Kidney (tissue), 22 donors: ENCODE measurements at places on chromosomes 3 and 15. TPM values are rescaled to one million over a fixed set of nuclear protein-coding genes. Genes with fewer than 3 reads are reported as not detected.

GRCh38 chr3:73010158-73010557 lies 13.5 kb downstream of the PPP4R2 start:
- no peak for DNase-seq

- no peak for DNase-seq
These were observed 94.9 kb upstream of the NSMCE3 start for GRCh38 chr15:29364426-29365078.

MOBP gene
- total RNA-seq: 0.16 TPM

GRCh38 chr3:38646630-38647029 lies 2.9 kb downstream of the SCN5A start:
- no peak for DNase-seq

DNA sequence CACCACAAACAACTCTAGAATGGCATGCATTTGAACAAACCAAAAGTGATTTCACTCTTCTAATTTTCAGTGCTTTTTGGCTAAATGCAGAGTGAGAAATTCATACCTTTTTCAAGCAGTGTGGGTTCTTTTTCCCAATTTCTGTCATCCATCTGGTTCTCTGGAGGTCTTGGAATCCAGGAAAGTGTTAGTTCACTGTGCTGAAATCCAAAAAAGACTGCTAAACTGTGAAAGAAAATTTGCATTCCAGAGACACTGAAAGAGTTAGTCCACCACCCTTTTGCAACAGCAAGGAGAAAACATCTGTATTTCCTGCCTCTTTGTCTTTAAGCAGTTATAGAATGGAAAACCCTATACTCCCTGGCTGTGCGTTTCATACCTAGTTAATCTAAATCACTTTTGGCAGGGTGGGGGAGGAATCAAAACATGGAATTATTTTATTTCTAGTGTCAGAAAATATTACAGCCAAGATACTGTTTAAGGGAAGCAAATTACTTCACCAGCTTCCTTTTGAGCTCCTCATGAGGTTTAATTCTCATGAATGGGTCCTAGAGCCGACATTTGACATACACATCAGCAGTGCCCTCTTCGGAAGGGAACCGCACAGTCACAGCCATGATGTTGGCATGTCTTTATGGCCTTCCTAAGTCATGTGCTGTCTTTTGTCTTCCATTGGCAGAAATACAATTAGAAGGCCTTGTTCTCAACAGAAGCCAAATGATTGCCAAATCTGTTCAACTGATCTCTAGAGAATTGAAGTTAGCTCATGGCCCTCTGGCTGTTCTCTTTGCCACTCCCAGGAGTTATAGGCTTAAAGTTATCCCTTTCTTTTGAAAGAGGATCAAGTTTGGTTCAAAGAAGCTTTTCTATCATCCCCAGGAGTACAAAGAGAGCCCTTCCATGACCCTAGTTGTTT lies 317.7 kb upstream of the TPRG1 start:
- DNase-seq: no peak

DNA sequence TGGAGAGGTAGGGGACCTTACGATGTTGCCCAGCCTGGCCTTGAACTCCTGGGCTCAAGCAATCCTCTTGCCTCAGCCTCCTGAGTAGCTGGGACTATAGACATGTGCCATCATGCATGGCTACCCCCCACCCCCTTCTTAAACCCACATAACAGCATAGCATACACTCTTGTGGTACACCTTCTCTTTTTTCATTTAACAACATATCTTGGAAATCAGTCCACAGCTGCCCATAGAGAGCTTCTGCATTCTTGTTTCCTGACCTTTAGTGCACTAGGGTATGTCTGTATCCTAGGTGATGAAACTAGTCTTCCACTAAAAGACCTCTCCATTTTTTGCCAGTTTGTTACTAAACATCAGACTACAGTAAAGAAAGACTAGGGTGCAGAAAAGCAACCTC lies 33.0 kb downstream of the SLC28A1 start:
- no peak for DNase-seq

A4GNT gene
- total RNA-seq: not detected

DNA sequence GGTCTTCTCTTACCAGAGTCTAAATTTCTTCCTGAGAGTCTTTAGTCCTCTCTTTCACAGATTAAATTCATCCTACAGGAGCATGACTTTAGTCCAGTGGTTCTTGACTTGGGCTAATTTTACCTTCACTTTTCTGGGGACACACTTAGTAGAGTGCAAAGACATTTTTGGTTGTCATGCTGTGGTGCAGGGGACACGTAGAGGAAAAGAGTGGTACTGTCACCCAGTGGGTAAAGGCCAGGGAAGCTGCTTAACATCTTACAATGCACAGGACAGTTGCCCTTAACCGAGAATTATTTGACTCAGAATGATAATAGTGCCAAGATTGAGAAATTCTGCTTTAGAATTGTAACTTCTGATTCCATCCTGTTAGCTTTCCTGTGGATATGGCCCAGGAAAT lies 772.5 kb upstream of the GRM7 start:
- no peak for DNase-seq

DNA sequence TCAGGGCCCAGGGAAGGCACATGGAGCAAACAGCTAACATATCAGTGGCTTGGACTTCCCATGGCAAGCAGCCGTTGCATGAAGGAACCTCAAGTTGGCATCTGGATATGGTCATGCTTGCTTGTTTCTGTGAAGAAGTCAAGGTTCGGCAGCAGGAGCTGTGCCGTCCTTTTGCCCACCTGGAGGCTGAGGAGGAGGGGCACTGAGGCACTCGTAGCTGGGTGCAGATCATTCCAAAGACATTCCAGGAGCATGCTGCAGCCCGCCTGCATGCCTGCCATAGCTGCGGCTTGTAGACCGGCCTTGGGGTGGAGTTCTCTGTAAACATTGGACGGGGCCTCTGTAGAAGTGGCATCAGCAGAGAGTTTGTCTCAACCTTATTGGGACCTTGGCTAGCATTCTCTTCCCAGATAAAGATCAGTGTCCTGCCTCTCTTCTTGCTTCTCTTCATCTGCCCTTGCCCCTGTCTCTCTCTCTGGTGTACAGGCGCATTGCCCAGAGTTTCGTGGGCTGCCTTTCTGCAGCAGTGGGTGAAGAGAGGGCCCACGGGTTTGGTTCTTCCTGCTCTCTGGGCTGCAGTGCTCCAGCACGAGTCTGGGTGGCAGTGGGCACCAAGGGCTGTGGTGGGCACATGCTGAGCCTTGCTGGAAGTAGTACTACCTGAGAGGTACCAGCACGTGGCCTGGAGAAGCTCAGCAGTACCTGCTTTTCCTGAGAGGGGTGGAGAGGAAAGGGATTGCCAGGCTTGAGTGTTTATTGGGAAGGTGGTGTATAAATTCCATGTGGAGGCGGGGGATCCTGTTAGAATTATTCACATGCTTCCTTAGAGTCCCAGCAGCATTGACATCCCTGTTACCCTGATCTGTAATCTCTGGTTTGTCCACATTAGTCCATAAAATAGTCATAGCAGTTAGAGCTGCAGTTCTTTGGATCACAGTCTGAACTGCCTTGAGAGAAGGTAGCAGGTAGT lies 49.4 kb downstream of the CHCHD6 start:
- DNase-seq: no peak

PEX5L gene
- not detected for total RNA-seq

- no peak for DNase-seq
These were observed 46.2 kb downstream of the LIPC start for GRCh38 chr15:58478035-58478434.

DNA sequence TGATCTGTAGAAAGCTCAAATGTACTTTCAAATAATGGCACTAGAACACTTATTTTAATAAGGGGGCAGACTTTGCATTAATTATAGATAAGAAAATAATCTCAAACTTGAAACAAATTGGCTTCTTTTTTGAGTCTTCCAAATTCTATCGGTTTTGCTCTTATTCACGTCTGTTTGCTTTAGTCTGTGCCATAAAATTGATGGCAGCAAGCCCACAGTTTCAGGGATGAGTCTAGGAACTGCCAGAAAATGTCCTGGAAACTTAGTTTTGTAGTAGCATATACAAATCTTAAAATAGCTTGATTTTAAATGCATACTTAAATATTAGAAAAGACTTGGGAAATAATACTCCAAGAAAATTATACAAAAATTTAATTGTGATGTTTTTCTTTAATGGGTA lies 39.7 kb downstream of the BCHE start:
- DNase-seq: no peak

- no peak for DNase-seq
These were observed 447.8 kb upstream of the BCHE start for GRCh38 chr3:166285001-166285400.

DNA sequence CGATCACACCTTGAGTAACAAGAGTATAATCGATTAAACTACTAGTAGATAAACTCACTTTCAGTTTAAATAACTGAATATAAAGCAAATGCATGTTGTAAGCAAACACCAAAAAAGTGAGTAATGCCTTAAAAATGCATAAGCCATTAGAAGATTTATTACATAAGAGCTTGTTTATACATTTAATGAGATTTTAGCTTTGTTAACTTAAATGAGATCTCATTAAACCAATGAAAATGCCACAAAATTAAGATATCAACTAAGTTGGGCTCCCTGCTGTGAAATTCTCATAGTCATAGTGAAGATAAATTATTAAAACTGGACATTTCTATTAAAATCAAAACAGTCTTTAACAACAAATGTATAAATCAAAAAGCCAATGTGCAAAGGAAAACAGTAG lies 701.2 kb downstream of the NLGN1 start:
- no peak for DNase-seq

DNA sequence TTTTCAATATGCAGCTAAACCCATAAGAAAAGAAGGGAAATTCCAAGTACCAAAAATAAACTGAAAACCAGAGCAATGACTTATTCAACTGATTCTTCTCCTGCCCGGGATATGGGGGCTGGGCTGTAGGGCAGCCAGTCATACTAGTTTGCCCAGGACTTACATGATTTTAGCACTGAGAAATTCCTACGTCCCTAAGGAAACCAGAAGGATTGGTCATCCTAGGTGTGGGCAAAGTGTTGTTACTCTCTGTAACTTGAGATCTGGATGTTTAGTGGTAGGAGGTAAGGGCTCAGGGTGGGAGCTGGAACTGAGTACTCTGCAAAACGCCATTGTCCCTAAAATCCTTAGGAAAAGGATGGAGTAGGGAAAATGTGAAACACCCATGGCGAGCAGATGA lies 1.2 kb upstream of the DAZL start:
- DNase-seq: no peak

GRCh38 chr3:55500555-55501330 lies 13.6 kb upstream of the WNT5A start:
- no peak for DNase-seq

C3orf85 gene
- not detected for total RNA-seq

C3orf20 gene
- 0.16 TPM for total RNA-seq

- DNase-seq: no peak
These were observed 34.9 kb upstream of the SLC25A36 start for GRCh38 chr3:140906785-140907184.

DNA sequence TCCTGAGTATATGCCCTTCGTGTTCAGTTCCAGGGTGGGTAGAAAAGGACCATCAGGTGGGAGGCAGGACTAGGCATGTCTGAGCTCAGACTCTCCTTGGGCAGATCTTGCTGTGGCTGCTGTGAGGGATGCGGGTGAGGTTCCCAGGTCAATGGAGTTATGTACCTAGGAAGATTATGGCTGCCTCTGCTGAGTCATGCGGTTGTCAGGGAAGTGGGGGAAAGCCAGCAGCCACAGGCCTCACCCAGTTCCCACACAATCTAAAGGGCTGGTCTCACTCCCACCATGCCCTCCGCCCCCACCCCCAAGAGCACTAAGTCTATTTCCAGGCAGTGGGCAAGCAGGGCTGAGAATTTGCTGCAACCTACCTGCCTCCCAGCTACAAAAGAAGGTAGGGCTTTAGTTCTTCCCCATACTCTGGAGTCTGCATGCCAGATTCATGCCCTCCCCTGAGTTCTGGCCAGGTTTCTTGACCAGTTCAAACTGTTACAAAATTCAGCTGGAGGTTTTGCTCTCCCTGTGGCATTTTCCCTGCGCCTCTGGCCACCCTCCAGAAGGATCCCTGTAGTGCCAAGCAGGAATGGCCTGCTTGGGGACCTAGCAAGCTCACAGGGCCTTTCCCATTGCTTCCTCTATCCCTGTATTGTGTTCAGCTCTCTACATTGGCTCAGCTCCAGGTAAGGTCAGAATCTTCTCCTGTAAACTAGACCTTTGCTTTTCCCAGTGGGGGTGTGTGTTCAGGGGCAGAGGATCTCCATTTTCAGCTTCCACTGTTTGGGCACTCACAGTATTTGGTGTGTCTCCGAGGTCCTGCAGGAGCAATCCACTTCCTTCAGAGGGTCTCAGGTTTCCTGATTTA lies 12.7 kb upstream of the TMCO5A start:
- peak; percentile 49 for DNase-seq

OR5K2 gene
- not detected for total RNA-seq

TRA2B gene
- 109 TPM for total RNA-seq

GPR149 gene
- not detected for total RNA-seq

DNA sequence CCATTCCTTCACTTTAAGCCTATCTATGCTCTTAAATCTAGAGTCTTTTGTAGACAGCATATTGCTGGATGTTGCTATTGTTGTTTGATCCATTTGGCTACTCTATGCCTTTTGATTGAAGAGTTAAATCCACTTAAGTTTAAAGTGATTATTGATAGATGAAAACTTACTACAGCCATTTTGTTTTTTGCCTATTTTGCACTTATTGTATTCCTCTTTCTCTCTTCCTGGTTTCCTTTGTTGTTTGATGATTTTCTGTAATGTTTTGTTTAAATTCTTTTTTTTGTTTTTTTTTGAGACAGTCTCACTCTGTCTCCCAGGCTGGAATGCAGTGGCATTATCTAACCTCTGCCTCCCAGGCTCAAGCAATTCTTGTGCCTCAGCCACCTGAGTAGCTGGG lies 19.8 kb downstream of the IQCF6 start:
- no peak for DNase-seq

GRCh38 chr3:178436773-178437172 lies 99.5 kb upstream of the KCNMB2 start:
- no peak for DNase-seq

- peak; percentile 94 for DNase-seq
These were observed 6.5 kb upstream of the CYP11A1 start for GRCh38 chr15:74373731-74374647.

- no peak for DNase-seq
These were observed at the start of gene KLHL6 for GRCh38 chr3:183555541-183556081. KLHL6 (minus strand) TSS chr3:183555706; CDS start chr3:183555653, 53 bp downstream.

TGM5 gene
- not detected for total RNA-seq

FANCD2OS gene
- total RNA-seq: not detected

DNA sequence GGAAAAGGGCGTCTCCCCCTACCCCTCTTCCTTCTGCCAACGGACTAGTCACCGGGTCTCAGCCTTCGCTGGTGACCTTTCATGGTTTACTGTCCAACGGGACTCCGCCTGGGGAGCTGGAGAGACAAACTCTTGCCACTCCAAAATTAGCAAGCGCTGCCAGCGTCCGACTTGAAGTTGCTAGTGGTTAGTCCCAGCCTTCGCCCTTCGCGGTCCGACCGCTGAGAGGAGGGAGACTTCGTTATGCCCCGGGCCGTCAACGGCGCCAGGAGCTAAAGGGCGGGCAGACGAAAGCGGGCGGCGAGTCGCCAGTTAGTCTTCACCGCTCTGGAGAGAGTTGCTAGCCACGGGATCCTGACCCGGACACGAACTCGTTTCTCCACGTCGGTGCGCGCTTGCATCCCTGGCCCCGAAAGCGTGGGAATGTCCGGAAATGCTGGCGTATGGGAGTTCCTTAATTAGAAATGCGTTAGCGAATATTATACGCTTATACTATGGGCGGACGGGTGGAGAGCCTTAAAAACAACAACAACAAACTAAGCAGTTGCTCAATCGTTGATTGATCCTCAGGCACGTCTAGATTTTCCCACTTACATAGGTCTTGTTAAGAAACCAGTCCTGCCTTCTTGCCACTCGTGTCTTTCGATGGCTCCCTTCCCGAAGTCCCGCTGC lies 716 bp downstream of the SMC4 start:
- DNase-seq: peak; percentile 63

GPR160 gene
- 24.9 TPM for total RNA-seq

SPSB4 gene
- total RNA-seq: 0.57 TPM

BTLA gene
- 3.2 TPM for total RNA-seq

GRCh38 chr3:51102396-51102795 lies 282.7 kb upstream of the MANF start:
- DNase-seq: no peak
